Stimulated activated CD8-positive, alpha-beta memory T cell treated with anti-CD3 and anti-CD28 coated beads, Interleukin-7, amount 100 ng/mL, for 4 hours (primary cell): ENCODE measurements at places on chromosomes 3 and 15.

DNA sequence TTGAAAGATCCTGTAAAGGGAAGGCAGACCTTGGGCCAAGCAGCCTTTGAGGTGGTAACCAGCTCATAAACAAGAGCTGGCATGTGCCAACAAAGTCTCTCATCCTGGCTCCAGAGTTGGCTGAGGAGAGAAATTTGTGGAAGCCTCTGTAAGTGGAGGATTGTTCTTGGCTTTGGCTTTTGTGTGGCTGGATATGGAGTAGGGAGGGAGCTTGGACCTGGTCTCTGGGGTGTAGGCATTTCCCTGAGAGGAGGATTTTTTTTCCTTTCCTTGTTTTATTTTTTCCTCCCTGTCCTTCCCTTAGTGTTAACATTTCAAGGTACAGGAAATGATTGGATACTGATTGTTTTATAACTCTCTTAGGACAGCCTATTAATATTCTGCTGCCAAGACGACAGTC is 60.8 kb downstream of the ZNF609 start:
- DNase-seq: no peak

- no peak for DNase-seq
These were observed 22.2 kb downstream of the MME start for GRCh38 chr3:155102329-155102728.

DNA sequence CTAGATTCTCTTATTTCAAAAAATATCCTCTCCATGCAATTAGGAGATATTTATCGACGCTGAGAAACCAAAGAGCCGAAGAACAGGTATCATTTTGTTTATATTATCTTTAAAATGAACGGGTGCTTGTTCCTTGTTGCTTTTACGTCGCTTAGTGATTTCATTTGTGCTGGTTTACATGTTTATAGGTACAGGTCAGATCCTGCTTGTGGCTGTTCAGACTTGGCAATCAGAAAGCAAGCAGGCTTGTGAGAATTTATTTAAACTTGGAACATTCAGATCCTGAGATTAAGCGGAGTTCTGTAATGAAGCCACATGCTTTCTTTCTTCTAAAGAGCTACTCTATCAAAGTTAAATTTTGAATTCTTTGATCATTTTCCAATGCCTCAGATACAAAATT is 43.0 kb upstream of the ATP2C1 start:
- no peak for DNase-seq

DNA sequence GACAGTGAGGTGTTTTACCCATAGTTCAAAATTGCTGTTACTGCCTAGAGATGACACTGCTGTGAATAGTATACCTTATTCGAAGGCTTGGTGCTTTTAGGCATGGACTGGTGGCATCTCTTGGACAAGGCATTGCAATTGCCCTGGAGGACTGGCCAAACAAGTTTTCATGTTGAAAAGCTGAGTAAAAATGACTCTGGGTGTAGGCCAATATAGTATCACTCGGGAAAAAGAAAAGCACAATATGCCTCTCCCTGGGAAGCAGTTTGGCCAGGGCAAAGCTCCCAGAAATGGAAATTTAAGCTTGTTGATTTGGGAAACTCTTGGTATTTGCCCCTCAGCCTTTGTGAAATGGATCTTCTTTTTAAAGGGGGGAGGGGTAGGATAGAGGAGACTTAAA is 54.8 kb downstream of the ZNF609 start:
- no peak for DNase-seq

- no peak for DNase-seq
These were observed 13.8 kb upstream of the VIPR1 start for GRCh38 chr3:42488687-42489086.

GRCh38 chr3:37481982-37482381 is 307.6 kb upstream of the LRRFIP2 start:
- DNase-seq: no peak

DNA sequence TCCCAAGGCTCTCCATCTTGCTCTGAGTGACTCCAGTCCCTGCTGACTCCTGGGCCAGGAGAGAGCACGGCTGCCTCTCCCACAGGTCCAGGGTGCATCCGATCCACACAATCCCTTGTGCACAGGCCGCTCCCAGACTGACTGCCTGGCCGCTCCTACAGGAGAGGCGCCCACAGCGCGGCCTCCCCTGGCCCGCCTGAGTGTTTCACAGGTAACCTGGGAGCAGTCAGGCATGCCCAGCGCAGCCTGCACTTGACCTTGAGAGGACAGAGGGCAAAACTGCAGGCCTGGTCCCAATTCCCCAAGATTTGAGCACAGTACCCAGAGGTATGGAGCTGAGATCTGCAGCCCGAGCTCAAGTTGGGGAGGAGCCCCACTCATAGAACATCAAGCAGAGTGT is 490.2 kb downstream of the CNTN6 start:
- DNase-seq: no peak

GRCh38 chr15:74228723-74229081 is 7.4 kb upstream of the CCDC33 start:
- DNase-seq: no peak

GRCh38 chr15:63077952-63078351 is 35.4 kb downstream of the TPM1 start:
- DNase-seq: no peak

- no peak for DNase-seq
These were observed 8.4 kb upstream of the ANP32A start for GRCh38 chr15:68829068-68829467.

- DNase-seq: no peak
These were observed 386.9 kb downstream of the PDCD6IP start for GRCh38 chr3:34185301-34185700.

- DNase-seq: no peak
These were observed 269.0 kb downstream of the OXSM start for GRCh38 chr3:26058901-26059321.

- no peak for DNase-seq
These were observed 10.9 kb downstream of the SMAD3 start for GRCh38 chr15:67076147-67076843.

DNA sequence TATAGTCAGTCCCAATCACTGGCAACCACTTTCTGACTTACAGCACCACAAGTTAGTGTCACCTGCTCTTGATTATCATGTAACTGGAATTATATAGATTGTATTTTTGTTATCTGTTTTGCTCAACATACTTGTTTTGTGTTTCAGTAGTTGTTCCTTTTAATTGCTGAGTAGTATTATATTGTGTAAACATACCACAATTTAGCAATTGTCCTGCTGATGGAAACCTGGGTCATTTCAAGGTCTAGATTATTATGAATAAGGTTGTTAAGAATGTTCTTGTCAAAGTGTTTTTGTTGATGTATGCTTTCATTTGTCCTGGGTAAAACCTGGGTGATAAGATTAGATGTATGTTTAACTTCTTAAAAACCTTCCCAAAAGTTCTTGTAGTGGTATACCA is 82.1 kb upstream of the MELTF start:
- DNase-seq: no peak

DNA sequence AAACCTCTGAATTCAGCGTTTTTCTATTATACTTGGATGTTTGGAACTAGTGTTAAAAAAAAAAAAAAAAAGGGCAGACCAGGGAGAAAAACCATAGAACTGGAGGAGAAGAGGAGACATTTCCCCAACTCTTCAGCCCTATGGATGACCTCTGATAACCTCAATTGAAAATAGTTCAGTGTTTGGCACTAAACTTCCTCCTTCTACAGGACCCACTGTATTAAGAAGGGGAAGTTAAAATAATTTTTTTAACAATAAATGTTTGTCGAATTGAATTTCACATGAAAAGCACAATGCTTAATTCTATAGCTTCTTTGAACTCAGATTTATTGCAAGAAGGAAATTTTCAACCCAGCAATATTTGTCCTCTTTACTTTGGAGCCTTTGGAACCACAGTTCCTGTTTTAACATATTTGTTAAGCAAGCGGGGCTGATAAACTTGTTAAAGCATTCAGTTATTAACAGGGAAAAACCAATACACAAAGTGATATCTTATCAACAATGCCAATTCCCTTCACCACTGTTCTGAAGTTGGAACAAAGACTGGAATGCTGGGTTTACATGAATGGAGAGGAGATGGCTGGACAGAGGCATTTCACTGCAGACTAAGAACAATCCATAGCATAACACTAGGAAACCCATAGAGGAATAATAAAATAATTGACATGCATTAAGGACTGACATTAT is 3.1 kb upstream of the A4GNT start:
- DNase-seq: no peak

DNA sequence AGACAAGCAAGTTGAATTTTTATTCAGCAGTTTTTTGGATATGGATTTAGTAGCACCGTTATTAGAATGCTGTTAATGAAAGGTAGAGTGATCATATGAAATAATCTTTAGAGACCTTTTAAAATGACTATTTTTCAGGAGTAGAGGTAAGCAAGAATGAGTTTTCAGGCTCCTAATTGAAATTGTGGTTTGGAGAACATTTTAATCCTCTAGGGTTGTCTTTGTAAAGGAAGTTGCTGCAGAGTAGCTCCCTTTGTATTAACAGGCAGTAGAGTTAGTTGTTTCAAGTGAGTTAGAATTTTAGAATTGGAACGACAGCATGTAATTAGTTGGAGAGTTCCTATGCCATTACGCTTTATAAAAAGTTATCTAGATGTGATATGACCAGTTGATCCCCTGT is 27.2 kb upstream of the EDEM1 start:
- no peak for DNase-seq

GRCh38 chr15:63192619-63193206 is 3.3 kb downstream of the RAB8B start:
- no peak for DNase-seq

DNA sequence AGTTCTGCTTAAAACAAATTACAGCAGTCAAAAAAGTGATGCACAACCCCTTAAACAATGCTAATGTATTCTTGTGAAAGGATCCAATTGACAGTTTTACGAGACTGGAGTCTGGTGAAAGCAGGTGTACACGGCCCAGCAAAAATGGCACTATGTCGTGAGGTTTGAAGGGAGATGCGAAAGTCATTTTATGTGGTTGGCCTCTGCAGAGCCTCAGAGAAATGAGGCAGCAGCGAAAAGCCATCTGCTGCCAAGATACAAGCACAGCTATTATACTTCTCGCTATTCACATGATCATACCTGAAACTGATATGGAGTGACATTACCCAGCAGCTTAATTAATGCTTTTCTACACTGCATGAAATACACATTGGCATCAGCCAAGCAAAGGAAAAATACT is 36.4 kb downstream of the MECOM start:
- no peak for DNase-seq

DNA sequence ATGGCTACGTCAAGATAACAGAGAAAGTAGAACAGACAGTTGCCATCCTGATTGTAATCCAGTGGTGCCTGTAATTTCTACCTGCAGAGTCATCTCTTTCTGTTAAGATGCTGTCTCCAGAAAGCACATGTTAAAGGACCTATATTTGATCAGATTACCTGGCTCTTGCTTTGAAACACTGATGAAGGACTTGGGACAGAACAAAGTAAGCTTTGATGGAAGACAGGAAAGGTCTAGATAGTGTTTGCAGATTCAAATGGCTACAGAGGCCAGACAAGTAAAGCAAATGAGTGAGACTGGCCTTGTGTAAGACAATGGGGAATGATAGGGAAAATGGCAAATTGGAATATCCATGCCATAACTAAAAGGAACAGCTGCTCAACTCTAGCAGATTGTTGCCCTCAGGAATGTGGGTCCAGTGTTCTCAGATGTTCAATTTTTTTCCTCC is 1.8 kb upstream of the GSK3B start:
- no peak for DNase-seq

DNA sequence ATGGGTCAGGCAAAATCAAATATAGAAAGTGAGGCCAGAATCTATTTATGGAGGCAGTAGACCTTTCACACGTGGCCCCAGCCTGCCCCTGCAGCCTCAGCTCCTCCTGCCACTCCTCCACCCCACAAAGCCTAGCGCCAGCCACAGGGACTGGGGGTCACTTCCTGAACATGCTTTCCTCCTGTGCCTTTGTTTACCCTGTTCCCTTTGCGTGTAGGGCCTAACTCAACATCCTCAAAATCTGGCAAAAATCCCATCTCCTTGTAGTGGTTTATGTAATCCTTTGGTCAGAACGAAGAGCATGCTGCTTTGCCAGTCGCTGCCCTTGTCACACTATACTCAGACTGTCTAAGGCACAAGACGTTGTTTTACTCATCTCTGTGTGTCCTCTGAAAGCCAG is 39.6 kb downstream of the KBTBD12 start:
- DNase-seq: no peak

- no peak for DNase-seq
These were observed 620.0 kb upstream of the ZNF385D start for GRCh38 chr3:22371036-22371435.

- DNase-seq: no peak
These were observed 15.0 kb downstream of the SEMA3G start for GRCh38 chr3:52429779-52430415.

- no peak for DNase-seq
These were observed 107.4 kb downstream of the GLDN start for GRCh38 chr15:51448622-51449399.

GRCh38 chr15:88454236-88454635 is 13.0 kb downstream of the MRPL46 start:
- no peak for DNase-seq

DNA sequence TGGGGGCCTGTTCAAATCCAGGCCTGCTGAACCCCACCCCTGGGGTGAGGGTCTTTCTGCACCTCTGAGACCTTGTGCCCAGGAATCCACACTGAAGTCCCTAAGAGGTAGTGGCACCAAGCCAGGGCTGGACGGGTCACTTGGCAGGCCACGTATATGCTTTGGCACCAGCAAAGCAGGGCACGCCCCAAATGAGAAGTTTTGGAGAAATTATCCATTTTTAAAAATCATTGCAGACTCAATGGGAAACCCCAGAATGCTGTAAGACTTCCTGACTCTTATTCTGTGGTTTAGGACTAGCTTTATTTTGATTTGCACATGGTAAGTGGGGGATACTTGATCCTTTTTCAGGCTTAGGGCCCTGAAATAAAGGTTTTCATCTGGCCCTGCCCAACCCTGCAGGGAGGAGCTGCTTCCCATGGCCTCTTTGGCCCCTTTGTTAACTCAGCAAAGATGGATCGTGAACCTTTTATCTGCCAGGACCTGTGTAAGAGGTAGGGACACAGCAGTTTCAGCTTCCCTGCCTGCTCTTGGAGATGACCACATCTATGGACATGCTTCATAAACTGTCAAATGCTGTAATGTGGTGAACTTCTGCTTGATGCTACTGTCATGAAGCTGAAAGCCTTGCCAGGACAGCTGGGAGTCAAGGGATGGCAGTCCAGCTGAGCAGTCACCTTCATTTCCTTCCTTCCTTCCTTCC is 88.0 kb downstream of the HMG20A start:
- no peak for DNase-seq

- DNase-seq: no peak
These were observed 272.2 kb upstream of the RARB start for GRCh38 chr3:25155652-25156471.

DNA sequence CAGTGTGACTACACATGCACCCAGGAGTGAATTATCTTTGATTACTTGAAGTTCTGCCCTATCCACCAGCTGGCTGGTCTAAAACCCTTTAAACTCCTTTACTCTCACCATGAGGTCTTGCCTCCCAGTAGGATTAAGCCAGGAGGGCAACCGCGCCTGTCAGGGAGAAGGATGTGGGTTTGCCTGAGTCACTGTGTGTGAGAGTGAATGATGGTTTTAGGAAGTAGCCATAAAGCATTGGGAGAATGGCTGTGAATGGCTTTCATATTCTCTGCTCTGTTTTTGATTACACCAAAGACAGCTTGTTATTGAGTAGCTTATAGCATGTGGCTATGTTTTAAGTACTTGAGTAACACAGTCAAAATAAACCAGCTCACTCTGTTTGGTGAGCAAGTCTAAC is 637.7 kb upstream of the TBL1XR1 start:
- DNase-seq: no peak

GRCh38 chr3:35638980-35639253 is 408 bp upstream of the ARPP21 start:
- no peak for DNase-seq
